Activated CD4-positive, CD25-positive, alpha-beta regulatory T cell (primary cell): ENCODE measurements at places on chromosomes 7 and 10.

GRCh38 chr7:157570531-157571200 lies 233.9 kb downstream of the DNAJB6 start:
- DNase-seq = no peak

GRCh38 chr7:30413864-30414263 lies 64.7 kb downstream of the NOD1 start:
- DNase-seq = no peak

GRCh38 chr7:78769481-78770101 lies 683.9 kb downstream of the MAGI2 start:
- DNase-seq = no peak

- DNase-seq = peak; percentile 19
Observed at GRCh38 chr10:102120991-102121738, 997 bp upstream of the LDB1 start.

DNA sequence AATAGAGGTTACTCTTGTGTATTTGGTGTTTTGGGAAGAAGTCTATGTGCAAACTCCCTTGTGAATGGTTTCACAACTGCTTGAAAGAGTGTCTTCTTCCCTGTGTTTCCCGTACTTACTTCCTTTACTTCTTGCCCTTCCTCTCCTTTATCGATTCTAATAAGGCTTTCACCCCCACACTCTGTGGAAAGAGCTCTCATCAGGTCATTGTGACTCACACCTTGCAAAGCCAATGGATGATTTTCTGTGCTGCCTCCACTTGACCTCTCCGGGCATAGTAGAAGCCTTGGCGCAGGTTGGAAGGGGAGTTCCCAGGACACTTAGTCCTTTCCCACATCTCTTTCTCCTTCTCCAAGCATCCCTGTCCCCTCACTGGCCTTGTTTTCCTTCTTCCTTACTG lies 6.2 kb upstream of the TSPAN15 start:
- DNase-seq = no peak

DNA sequence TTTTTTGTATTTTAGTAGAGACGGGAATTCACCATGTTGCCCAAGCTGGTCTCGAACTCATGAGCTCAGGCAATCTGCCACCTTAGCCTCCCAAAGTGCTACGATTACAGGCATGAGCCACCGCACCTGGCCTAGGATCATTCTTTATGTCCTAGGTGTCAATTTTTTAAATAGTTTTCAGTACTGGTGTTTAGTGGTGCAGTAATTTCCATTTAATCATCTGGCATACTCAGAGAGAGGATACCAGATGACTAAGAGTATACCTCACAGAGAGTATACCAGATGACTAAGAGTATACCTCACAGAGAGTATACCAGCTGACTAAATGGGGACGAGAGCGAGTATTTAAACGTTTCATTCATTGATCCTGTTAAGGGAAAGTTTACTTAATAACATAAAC lies 37.3 kb upstream of the TMEM248 start:
- no peak for DNase-seq

DNA sequence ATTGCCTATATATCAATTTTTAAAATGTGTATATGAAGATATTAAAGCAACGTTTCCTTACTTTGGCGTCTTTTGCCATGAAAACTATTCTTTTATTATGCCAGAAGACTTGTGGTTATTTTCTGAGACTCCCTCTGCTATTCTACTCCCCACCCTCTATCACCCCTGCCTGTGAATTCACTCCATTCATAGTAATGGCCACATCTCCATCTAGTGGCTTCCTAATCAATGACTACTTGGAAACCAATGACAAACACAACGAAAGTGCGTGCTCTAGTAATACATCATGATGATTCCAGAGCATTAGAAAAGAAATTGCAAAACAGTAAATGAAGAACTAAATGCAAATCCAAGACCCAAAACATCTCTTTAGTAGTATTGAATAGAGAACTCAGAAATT lies 186.7 kb upstream of the HGF start:
- no peak for DNase-seq

- DNase-seq = no peak
Observed at GRCh38 chr7:30923774-30924413, 12.2 kb downstream of the AQP1 start.

DNA sequence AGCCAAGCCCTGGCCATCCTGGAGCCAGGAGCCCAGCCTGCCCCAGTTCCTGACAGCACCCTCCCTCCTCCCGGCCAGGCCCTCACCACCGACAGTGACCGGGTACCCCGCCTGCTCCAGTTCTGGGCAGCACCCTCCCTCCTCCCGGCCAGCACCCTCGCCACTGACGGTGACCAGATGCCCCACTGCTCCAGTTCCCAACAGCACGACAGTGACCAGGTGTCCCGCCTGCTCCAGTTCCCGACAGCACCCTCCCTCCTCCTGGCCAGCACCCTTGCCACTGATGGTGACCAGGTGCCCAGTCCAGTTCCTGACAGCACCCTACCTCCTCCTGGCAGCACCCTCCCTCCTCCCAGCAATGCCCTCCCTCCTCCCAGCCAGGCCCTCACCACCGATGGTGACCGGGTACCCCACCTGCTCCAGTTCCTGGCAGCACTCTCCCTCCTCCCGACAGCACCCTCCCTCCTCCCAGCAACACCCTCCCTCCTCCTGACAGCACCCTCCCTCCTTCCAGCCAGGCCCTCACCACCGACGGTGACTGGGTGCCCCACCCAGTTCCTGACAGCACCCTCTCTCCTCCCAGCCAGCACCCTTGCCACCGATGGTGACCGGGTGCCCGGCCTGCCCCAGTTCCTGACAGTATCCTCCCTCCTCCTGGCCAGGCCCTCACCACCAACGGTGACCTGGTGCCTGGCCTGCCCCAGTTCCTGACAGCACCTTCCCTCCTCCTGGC lies 40.3 kb downstream of the VIPR2 start:
- DNase-seq = no peak

DNA sequence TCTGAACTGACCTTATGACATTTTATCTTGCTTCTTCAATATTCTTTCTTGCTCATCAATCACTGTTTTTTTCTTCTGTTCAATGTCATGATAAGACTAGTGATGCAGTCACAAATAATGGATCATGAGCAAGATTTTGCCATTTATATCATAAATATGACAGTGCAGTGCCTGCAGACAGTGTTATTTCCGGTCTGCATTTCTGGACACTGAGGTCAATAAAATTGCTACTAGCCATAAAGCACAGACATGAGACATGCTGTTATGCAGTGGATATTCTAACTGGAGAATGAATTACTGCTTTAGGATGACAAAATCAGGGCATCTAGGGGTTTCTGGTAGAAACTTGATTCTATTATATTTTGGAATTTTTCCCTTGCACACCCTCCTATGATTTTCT lies 1509.7 kb upstream of the LRRTM3 start:
- DNase-seq = no peak

DNA sequence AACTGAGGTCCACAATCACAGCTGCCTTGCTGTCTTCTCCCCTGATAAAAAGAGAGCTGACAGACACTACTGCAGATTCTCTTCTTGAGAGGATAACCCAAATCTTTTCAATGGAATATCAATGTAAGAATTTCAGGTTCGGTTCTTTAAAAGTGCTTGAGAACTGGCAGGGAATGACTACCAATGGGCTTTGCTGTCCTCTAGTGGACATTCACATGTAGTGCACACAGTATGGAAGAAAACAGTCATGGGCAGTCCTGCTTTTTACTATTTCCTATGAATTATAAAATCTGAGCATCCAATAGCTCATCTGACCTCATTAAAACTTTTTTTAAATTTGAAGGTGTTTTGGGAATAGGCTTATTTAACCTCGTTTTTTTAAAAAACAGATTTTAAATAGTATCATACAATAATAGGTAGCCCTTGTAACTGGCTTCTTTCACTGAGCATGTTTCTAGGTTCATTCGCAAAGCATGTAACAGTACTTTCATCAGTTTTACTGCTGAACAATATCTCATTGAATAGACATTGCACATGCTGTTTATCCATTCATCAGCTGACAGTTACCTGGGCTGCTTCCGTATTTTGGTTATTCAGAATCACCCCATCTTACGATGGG lies 18.3 kb downstream of the FZD9 start:
- no peak for DNase-seq

- DNase-seq = no peak
Observed at GRCh38 chr7:121516821-121517220, 120.7 kb upstream of the FAM3C start.

- DNase-seq = no peak
Observed at GRCh38 chr7:5177060-5177459, 13.0 kb upstream of the WIPI2 start.

DNA sequence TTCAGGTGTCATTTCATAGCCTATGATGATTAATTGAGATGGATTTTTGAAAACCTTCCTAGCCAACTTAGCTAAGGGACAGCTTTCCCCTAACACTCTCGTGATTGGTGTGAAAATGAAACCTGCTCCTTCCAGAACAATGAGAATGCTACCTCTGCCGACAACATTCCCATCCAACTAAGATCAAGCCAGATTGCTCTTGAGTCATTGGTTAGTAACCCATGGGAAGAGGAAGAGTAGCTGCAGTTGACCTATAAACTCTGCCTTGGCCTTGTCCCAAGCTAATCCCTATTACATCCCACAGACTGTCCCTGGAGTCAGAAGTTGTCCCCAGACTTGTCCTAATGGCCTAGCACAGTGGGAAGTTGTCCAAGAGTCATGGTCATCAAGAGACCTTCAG lies 80.5 kb upstream of the SVIL start:
- DNase-seq = no peak

DNA sequence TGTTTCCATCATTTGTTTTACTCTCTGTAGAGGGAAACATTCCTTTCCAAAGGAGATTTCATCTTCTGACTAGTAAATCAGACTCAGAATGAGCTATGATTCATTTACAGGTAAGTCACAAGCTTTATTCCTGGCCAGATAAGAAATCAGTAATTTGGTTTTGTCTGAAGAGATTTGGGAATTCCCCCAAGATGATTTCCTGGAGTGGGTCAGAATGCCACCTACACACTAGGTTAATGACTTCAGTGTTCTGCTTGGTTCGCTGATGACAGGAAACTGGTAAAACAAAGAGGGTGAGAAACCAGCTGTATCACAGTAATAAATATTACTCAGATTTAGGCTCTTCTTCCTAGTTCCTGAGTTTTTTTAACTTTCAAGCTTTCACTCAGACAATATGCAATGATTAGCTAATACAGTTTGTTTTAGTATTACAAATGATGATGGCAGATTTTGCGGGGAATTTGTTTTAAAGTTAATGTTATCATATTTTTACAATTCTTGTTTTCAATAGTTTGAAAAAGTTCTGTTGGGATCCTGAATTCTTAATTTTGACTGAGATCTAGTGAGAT lies 8.3 kb upstream of the ASZ1 start:
- DNase-seq = no peak

DNA sequence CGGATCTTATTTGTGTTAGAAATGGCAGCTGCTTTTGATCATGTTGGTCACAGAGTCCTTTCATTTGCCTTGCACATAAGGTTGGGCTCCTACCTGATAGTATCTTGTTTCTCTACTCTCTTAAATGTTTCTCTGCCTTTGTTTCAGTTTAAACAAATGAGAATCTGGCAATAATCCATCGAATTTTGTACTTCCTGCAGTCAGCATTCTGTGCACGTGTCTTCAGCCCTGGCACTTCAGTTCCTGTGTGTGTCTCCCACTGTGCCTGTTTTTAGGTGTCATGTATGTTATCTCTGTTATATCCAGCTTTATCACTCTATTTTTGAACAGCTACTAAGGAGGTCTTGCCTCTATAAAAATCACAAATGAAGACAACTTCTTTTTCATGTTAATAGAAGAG lies 28.4 kb upstream of the PTER start:
- DNase-seq = no peak

GRCh38 chr7:10731253-10731773 lies 242.4 kb upstream of the PHF14 start:
- no peak for DNase-seq

DNA sequence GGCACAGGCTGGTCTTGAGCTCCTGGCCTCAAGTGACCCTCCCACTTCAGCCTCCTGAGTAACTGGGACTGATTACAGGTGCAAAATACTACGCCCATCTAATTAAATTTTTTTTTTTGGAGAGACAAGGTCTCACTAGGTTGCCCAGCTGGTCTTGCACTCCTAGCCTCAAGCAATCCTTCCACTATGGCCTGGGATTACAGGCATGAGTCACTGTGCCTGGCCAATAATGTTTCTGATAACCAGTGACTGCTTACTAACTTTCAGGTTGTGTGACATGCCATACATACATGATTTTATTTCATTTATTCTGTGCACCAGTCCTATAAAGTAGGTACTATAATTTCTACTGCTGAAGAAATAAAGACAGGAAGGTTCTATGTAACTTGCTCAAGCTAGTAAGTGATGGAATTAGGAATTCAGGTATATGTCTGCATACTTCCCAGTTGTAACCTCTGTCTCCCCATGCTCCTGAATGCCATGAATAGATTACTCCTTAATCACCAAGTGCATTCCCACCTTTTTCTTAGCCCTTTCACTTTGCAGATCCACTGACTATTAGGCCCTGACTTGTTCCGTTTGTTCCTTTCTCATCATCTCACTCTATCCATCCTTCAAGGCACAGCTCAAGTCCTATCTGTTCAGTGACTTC lies 28.1 kb downstream of the MCU start:
- DNase-seq = no peak
